ENCODE measurements at places on chromosomes 16 and 17. TPM values are rescaled to one million over a fixed set of nuclear protein-coding genes. Genes with fewer than 3 reads are reported as not detected.
A peak's percentile ranks its signal among the peaks of the same experiment; 100 is the strongest.

GRCh38 chr16:28561557-28562187 lies 8.0 kb downstream of the SGF29 start:
- no peak for DNase-seq

DNA sequence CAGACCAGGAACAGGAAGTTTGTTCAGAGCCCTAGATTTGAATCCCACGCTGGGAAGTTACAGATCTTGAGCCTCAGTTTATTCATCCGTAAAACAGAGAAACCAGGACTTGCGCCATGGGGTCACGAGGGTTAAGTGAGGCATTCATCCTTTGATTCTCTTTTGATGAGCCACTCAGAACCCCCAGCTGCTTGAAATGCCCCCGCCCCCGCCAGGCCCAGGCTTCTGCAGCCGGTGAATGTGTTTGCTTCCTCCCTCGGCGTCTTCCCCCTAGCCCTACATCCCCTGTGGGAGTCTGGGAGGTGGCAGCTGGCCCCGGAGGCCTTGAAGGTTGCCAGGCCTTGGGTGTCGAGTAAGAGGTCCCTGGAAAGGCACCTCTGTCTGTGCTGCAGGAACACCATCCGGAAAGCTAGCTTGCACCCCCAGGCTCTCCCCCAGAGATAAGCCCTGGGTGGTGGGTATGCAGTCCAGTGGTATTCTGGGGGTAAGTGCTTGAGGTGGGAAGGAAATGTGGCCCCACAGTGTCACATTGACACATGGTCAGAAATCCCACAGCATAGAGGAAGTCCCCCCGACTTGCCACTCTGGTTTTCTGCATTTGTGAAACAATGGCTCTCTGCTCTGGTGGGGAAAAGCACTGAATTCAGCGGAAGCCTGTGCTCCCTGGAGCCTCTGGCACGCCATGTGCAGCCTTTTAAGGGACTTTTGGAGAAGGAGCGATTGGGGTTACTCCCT lies 14.9 kb downstream of the IRF8 start:
- DNase-seq = no peak

DNA sequence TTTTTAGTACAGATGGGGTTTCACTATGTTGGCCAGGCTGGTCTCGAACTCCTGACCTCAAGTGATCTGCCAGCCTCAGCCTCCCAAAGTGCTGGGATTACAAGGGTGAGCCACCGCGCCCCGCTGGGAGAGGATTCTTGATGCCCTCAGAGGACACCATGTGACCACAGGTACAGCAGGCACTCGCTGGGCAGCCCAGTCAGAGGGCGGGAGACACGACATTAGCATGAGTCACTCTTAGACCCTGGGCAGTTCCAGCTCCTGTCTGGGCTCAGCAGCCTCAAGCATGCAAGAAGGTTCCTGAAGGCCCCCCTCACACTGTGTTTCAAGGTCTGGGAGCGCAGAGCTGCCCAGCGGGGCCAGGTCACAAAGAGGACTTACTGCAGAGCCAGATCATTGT lies 11.9 kb downstream of the STAC2 start:
- no peak for DNase-seq

- DNase-seq = peak; percentile 56
Measured at GRCh38 chr17:65750631-65751115, 189.2 kb upstream of the AXIN2 start.

GRCh38 chr17:61759362-61759761 lies 104.0 kb downstream of the BRIP1 start:
- DNase-seq = no peak

DNA sequence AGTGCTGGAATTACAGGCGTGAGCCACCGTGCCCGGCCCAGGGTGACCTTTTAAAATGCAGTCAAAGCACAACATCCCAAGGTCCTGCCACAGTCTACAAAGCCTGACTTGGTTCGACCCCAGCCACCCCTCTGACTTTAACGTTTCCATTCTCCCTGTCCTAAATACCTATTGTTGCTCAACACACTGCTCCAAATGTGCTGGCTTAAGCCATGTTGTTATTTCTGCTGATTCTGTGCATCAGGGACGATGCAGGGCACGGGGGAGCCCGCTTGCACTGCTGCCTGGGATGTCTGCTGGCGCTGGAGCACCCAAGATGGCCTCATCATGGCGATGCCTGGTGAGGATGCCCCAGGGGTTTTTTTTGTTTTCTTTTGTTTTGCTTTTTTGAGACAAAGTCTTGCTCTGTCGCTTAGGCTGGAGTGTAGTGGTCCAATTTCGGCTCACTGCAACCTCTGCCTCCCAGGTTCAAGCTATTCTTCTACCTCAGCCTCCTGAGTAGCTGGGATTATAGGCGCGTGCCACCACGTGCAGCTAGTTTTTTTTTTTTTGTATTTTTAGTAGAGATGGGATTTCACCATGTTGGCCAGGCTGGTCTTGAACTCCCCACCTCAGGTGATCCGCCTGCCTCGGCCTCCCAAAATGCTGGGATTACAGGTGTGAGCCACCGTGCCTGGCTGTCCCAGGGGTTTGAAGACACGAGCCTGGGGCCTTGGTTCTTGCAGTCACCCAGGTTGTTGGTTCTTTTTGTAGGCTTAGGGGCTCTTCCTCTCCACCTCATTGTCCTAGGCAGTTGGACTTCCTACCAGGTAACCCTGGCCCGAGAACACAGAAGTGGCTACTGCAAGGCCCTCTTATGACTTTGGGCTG lies 22.9 kb downstream of the TMC7 start:
- no peak for DNase-seq

DNA sequence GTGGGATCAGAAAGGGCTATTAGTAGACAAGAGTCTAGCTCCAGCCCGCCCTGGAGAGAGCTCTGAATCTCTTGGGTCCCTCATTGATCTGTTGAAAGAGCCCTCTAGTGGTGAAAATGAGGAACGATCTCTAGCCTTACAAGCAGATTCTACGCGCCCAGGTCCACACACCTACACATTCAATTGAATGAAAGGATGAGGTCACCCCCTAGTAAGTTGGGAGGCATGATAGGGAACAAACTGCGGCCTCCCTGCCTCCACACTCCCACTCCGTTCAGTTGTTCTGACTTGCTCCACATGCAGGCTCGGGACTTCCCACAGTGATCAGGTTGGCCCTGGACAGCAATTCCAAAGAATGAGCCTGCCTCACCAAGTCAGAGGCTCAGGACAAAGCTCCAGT lies 2.9 kb upstream of the CACNG3 start:
- peak; percentile 10 for DNase-seq

- no peak for DNase-seq
Measured at GRCh38 chr17:79921411-79922115, 82.3 kb upstream of the CBX4 start.

GRCh38 chr16:82703871-82704768 lies 77.4 kb downstream of the CDH13 start:
- no peak for DNase-seq

- DNase-seq = no peak
Measured at GRCh38 chr16:8739151-8739550, 58.3 kb downstream of the TMEM186 start.

RNFT1 gene
- total RNA-seq = 6.2 TPM

DBNDD1 gene
- total RNA-seq = 6.2 TPM

HASPIN gene
- total RNA-seq = 0.25 TPM

CD300E gene
- 0.25 TPM for total RNA-seq

PRAC2 gene
- not detected for total RNA-seq

Measured in heart right ventricle (tissue), 16 donors.